ENCODE measurements at places on chromosomes 5 and 9. TPM values are rescaled to one million over a fixed set of nuclear protein-coding genes. Genes with fewer than 3 reads are reported as not detected.

The GFI1B gene
- 0.13 TPM for total RNA-seq

The EGFLAM gene
- 38.0 TPM for total RNA-seq

DNA sequence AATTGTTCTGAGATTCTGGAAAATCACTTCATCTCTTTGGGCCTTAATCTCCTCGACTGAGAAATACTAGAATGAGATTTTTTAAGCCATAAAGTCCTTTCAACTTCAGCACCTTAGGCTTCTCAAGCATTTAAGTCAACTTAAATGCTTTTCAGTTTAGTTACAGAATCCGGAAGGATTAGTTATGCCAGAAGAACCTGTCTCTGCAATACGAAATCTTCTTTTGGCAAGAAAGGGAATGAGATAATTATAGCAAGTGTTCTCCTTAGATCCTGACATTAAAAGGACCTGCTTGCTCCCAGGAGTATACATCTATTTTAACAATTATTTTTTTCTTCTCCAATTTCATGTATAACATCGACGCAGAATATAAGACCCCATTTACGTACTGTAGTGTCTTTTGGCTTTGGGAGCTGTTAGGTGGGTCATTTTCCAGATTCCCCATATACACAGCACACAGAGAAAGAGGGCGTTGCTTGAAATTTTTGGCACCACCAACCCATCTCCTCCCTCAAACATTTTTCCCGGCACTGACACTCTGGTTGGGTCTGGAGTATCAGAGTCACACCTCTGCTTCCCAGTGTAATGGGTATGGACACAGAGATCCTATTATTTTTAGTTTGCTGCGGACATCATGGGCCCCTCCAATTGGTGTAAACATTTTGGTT lies 43.6 kb upstream of the CLINT1 start:
- DNase-seq: peak; percentile 15

GRCh38 chr9:136352682-136353081 lies 10.9 kb downstream of the DNLZ start:
- no peak for DNase-seq

GRCh38 chr9:35136866-35137265 lies 21.2 kb upstream of the ATOSB start:
- DNase-seq: no peak

GRCh38 chr5:9519537-9519936 lies 26.3 kb downstream of the SEMA5A start:
- DNase-seq: peak; percentile 62

GRCh38 chr9:118121361-118121760 lies 417.2 kb downstream of the TLR4 start:
- DNase-seq: no peak

DNA sequence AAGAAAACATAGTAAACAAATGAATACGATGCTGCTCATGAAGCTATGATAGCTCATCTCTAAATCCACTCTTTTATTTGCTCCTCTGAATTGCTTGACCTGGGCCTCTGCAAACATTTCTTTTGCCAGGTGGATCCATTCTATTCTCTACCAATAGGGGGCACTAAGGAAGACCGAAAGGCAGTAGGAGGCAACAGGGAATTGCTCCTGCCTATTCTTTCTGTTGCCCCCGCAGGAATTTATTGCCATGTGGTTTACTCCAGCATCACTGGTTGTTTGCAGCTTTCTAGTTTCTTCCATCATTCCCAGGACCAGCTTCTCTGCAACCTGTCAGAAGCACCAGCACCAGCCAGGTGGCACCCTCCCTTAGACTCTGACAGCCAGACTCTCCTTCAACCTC lies 5.3 kb downstream of the GAPT start:
- DNase-seq: no peak

- DNase-seq: no peak
Observed at GRCh38 chr5:13034061-13034460, 910.4 kb downstream of the DNAH5 start.

Data from muscle of leg (tissue), 16 donors.